Mesothelial cell of epicardium (in vitro differentiated cells): ENCODE measurements at places on chromosomes 16 and 17. TPM values are rescaled to one million over a fixed set of nuclear protein-coding genes. Genes with fewer than 3 reads are reported as not detected.
A peak's percentile ranks its signal among the peaks of the same experiment; 100 is the strongest.

GRCh38 chr17:82013772-82014321 is 8.8 kb downstream of the CENPX start:
- no peaks in the 10 kb centered on the region for H3K36me3 ChIP-seq
- H3K4me3 ChIP-seq: no peak overlapping the region
- no peak for DNase-seq
- no peaks in the 10 kb centered on the region for H3K27me3 ChIP-seq
- no peak overlapping the region for H3K27ac ChIP-seq

- DNase-seq: no peak
- no peaks in the 10 kb centered on the region for H3K36me3 ChIP-seq
- no peak overlapping the region for H3K4me3 ChIP-seq
- no peaks in the 10 kb centered on the region for H3K27me3 ChIP-seq
These were observed 27.0 kb downstream of the ASIC2 start for GRCh38 chr17:33266116-33266515.

DNA sequence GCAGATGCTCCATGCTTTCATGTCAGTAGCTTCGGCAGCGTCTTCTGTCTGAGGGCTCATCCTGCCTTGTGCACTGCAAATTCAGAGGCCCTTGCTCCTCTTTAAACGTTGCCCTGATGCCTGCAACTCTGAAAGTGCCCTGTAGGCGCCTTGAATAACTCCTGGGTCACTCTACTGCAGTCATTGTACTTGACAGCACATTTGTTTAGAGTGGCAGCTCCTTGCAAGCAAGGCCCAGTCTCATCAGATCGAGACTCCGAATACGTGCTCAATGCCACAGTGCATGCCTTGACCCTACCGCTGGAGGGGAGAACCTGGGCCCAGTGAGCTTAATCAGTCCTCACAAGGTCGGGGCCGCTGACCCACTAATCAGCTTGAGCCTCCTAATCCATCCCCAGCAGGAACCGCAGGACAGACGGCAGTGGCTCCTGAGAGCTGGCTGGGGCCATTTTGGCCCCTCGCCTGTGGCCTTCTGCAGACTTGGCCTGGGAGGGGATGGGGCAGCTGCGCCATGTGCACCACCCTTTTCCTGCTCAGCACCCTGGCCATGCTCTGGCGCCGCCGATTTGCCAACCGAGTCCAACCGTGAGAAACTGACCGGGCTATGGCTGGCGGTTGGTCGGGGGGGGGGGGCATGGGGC is at the start of gene PRCD:
PRCD (plus strand) TSS at position 414 of the 641 bp plus-strand sequence; CDS start at position 512, 98 bp downstream.
- H3K4me3 ChIP-seq: peak within 1 kb of the TSS; percentile 64
- peaks cover 56% of the 10 kb centered on the region for H3K4me1 ChIP-seq
- DNase-seq: no peak
- peaks cover 43% of the 10 kb centered on the region for H3K27me3 ChIP-seq
- no peaks in the 10 kb centered on the region for H3K36me3 ChIP-seq

DNA sequence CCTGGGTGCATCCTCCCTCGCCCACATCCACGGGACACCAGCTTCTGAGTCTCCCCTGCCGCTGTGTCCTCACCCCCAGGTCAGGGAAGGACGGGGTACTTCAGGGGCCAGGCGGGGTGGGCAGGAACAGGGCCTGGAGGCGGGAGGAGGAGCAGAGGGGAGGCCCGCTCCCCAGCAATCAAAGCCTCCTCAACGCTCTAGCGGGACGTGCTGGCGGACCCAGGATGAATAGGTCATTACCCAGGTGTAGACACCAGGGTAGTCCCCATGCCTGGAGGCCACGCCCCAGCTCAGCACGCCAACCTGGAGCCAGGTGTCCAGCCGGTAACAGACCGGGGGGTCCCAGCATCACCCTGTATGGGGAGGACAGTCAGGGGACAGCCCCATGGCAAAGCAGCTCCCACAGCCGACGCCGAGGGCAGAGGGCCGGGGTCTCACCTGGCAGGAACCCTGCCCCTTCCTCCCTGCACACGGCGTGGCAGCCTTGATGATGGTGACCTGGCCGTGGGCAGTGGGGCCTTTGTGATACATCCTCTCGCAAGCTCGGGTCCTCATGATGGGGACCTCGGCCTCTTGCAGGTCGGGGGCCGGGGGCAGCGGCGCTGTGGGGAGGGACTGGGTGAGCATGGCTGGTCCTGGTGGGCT is 24.2 kb downstream of the TPSD1 start:
- H3K4me1 ChIP-seq: peaks cover 20% of the 10 kb centered on the region
- H3K27ac ChIP-seq: no peak overlapping the region
- no peaks in the 10 kb centered on the region for H3K36me3 ChIP-seq
- H3K4me3 ChIP-seq: no peak overlapping the region
- H3K27me3 ChIP-seq: peaks cover 17% of the 10 kb centered on the region

- no peaks in the 10 kb centered on the region for H3K27me3 ChIP-seq
- peaks cover 26% of the 10 kb centered on the region for H3K4me1 ChIP-seq
- no peak overlapping the region for H3K4me3 ChIP-seq
- H3K36me3 ChIP-seq: no peaks in the 10 kb centered on the region
- DNase-seq: no peak
- no peak overlapping the region for H3K27ac ChIP-seq
These were observed 28.1 kb downstream of the MYBBP1A start for GRCh38 chr17:4527134-4527533.

SPECC1 gene
- total RNA-seq: 35.6 to 37.7 TPM (median 36.8 TPM) in 3 replicates

TUBB3 gene
- total RNA-seq: 24.5 to 26.4 TPM (median 24.7 TPM) in 3 replicates

GSDMA gene
- not detected in 3 replicates for total RNA-seq
